ENCODE measurements at places on chromosomes 11 and 22.

DNA sequence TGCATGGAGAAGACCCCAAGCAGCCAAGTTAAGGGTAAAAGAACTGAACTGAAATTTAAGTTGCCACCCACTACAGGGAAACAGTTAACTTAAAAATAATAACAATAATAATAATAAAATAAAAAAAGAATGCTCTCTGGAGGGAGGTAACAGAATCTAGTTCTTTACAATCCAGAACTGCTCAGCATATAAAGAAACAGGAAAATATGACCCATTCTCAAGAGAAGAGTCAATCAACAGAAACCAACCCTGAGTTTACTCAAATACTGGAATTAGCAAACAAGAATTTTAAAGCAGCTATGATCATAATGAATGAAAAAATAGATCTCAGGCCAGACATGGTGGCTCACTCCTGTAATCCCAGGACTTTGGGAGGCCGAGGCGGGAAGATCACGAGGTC, 53.8 kb downstream of the DENND5A start:
- no peak for DNase-seq

DNA sequence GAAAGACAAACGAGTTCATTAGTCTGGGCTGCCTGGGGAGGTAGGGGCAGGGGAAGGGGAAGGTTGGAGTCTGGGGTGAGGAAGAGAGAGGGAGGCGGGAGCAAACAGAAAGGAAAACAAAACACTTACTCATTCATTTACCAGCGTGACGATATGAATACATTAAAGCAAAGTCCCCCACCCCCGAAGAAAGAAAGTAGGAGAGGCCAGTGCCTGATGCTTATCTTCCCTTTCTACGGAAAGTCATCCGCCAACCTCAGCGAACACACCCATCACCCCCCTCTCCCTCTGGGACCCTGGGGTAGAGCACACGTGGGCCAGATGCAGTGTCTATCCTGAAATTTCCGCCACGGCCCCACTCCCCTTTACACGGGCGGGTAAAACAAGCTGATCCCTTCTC, 13.7 kb downstream of the ABCC8 start:
- no peak for DNase-seq

DNA sequence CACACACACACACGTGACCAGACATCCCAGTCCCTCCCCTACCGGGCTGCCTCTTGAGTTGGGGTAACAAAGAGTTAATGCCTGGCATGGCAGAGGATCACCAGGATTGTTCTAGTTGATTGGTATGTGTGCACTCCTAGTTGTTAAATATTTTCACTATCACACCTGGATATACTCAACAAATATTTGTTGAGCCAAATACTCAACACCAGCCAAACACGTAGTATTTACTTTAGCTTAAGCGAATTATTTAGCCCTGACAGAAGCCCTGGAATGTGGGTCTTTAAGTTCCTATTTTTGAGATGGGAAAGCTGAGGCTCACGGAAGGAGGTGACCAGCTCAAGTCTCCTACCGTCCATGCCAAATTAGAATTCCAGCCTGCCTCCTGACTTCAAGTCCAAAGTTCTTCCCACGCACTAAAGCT, 10.5 kb downstream of the CD3E start:
- no peak for DNase-seq

DNA sequence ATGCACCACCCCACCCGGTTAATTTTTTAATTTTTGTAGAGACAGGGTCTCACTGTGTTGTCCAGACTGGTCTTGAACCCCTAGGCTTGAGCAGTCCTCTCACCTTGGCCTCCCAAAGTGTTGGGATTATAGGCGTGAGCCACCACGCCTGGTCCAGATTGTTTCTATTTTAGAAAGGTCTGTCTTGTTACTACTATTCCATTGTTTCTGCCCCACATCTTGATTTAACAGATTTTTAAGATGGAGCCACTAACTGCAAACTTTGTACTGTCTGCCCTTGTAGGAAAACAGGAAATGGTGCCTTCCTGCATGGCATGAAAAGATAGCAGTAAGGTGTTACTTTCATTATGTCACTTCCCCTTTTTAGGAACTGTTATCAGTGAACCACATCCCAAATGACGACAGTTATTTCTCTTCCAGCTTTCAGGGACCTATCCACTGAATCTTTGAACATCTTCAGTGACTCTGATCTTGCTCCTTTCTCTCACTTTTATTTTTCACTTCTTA, 23.2 kb downstream of the TAF1D start:
- DNase-seq, result no peak

GRCh38 chr11:119684361-119685110, 44.5 kb downstream of the NECTIN1 start:
- no peak for DNase-seq

DNA sequence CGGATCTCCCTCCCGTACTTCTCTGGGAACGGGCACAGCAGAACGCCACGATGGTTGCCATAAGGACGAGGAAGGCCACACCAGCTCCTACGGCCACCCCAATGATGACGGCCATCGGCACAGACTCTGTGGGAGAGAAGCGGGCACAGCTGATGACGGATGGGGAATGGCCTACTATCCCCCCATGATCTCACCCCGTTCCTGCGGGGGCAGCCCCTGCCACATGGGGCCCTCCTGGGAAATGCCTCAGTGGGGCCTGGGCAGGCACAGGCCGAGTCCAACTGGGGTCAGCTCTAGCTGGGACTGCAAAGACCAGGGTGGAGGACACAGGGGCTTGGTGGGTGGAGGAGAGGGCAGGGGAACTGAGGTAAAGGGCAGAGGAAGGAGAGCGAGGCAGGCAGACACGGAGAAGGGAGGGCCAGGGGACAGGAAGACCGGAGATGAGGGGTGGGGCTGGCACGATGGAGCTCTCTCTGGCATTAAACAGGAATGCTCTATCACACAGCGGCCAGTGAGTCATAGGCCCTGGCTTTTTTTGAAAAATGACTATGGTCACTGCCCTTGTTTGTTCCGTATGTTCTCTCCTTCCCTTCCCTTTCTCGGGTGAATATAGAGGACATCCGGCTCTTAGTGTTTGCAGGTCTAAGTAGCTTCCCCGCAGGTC, 76.0 kb downstream of the ST3GAL4 start:
- no peak for DNase-seq
